ENCODE measurements at places on chromosomes 5 and 9.

GRCh38 chr9:95266649-95267048 lies 50.9 kb downstream of the FANCC start:
- DNase-seq = no peak

DNA sequence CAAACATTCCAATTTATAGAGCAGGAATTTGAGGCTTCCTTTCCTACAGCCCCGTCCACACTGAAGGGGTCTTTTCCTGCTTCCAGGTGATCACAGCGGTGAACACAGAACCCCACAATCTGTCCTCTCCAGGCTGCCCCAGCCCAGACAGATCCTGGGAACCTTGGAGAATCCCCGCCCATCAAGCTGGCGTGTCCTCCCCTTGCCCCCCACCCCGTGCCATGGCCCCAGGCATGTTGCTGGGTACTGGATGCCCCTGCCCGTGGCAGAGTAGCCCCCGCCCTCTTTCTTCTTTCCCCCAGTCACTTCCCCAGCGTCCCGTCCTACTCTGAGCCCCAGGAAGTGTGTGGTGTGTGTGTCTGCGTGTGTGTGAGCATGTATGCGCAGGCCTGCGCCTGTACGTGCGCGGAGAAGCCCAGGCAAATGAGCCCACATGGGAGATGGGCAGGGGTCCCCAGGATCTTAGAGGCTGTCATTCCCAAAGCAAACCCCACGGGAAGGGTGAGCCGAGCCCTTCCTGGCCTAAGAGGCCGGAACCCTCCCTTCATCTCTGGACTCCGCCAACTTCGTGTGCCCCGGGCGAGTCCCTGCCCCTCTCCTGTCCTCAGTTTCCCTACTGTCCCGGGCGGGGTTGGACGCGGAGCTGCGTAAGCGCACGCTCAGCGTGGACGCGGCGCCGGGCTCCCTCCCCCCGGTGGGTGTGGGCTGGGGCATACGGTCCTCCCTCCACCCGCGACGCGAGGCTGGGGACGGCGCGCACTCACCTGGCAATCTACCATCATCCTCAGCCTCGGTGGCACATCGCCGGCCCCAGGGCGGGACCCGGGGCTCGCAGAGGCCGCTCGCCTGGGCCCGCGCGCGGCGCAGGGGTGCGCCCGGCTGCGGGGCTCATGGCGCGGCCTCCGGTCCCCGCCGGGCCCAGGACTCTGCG lies 15.2 kb downstream of the GBGT1 start:
- DNase-seq = no peak

DNA sequence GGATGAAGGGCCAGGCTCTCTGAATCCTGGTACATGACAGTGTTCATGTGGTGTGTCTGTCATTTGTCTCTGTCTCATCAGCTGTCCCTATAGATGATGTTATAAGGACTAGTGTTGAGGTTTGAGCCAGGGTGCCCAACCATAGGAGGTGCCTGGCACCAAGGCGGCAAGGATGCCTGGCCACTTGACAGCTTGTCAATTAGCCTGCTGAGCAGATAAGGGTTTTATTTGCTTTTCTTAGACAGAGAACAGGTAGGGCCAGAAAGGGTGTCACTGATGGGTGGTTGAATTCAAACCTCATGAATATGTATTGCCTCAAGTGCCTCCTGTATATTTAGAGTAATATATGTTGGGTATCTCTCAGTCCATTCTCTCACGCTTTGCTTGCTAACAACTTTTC lies 30.1 kb upstream of the AUH start:
- DNase-seq = no peak

DNA sequence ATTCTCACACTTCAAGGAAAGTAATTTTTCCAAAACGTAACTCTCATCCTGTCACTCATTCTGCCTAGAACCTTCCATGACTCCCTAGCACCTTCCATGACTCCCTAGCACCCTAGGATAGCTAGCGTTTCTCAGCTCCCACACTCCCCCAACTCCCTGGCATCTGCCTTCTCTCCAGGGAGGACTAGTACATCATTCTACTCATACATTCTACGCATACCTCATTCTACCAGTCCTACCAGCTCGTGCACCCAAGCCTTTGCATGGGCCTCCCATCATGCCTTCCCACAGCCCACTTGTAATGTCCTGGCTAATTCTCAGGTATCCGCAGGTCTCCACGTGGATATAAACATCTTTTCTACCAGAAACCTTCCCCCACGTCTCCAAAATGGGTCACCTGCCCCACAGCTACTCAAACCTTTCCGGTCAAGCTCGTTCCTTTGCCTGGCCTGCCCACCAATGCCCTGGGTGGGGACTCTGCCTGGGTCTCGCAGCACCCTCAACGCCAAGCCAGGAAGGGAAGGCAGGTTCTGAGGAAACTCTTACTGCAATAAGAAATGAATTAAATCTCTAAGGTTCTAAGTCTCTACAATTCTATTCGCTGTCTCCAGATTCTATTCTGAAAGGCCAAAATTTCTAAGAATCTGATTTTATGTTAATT lies 930 bp downstream of the ANKS6 start:
- DNase-seq = no peak

- no peak for DNase-seq
Observed at GRCh38 chr9:17905366-17905765, 326.5 kb downstream of the SH3GL2 start.

GRCh38 chr5:366541-367357 lies 45.2 kb downstream of the AHRR start:
- no peak for DNase-seq

- DNase-seq = no peak
Observed at GRCh38 chr5:5795074-5795771, 372.7 kb downstream of the ICE1 start.

DNA sequence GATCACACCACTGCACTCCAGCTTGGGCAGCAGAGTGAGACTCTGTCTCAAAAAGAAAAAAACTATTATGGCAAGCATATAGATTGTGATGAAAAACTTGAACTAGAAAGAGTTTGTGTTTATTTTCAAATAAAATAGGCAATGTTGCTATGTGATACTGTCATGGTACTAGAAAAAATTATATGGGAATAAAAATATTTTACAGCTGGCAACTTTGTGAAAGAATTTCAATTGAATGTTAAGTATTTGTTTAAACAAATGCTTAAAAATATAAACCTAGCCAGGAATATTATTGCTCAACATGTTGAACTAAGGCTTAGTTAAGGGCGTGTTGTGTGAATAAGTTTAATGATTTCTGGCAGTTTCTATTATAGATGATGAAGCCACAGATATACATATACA lies 31.7 kb downstream of the HSDL2 start:
- peak; percentile 6 for DNase-seq

DNA sequence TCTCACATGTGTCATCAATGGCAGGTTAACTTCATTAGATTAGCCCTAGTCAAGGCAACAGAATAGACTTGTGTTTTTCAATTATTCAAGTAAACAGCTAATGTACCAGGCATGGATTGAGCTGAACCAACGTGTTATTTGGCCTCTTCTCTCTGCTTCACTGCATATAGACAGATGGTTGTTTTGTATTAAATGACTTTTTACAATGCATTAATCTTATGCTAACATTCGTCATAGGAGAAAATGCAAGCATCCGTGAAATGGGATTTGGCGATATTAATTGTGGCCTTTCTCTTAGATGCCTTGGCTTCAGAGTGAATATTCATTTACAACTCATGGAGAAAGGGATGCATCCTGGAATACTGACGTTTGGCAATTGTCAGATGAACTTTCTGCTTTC lies 208.0 kb downstream of the KCTD16 start:
- no peak for DNase-seq

- no peak for DNase-seq
Observed at GRCh38 chr9:16307626-16308195, 562.8 kb downstream of the BNC2 start.

- no peak for DNase-seq
Observed at GRCh38 chr9:103627731-103628130, 466.4 kb upstream of the SMC2 start.

DNA sequence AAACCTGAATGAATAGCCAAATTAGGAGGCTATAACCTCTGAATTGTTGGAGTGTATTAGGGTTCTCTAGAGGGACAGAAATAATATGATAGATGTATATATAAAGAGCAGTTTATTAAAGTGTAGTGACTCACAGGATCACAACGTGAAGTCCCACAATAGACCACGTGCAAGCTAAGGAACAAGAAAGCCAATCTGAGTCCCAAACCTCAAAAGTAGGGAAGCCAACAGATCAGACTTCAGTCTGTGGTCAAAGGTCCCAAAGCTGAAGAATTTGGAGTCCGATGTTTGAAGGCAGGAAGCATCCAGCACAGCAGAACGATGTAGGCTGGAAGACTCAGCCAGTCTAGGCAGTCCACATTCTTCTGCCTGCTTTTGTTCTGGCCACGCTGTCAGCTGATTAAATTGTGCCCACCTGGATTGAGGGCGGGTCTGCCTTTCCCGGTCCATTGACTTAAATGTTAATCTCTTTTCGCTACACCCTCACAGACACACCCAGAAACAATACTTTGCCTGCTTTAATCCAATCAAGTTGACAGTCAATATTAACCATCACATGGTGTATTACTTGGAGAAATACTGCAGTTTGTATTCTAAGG lies 550.6 kb downstream of the CDH10 start:
- DNase-seq = no peak

DNA sequence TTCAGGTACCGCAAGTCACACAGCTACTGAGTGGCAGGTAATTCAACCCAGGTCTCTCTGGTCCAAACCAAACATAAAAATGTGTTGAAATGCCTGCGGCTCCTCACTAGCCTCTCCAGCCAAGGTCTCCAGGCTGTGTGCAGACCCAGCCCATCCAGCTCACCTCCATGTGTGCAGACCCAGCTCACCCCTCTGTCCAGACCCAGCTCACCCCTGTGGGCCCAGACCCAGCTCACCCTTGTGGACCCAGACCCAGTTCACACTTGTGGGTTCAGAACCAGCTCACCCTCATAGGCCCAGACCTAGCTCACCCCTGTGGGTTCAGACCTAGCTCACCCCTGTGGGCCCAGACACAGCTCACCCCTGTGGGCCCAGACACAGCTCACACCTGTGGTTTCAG lies 188.0 kb upstream of the ADCY2 start:
- DNase-seq = no peak

- no peak for DNase-seq
Observed at GRCh38 chr9:123925819-123926218, 4.1 kb downstream of the DENND1A start.

GRCh38 chr9:74653410-74654080 lies 156.4 kb downstream of the RORB start:
- no peak for DNase-seq

DNA sequence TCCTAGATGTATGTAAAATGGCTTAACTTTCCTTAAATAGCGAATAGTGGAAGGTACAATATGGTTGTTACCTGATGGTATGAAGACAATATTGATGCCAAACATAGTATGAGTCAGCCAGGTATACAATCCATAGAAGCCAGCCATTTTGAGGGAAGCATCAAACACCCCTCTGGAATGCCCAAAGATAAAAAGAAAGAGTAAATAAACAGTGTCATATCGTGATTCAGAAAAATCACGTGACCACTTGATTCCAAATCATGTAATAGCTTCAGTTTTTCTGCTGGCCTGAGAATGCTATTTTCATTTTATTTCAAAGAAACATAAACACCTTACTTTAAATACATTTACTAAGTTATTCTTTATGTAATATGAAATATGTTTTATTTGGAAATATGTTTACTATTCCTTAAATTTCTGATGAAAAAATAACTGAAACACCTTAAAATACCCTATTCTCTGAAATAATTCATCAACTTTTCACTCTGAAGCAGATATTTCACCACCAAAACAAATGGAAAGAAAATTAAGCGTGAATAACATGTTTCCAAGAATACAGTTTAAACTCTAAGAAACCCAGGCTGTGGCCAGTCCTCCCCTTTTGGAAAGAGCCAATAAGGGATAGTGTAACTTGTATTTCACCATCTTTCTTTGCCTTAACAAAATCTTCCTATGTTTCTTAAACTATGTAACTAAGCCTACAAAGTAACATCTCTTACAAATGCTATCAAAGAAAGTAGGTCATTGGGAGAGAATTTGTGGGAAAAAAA lies 24.8 kb upstream of the CTNNAL1 start:
- DNase-seq = no peak

- no peak for DNase-seq
Observed at GRCh38 chr9:3397766-3398165, 128.0 kb downstream of the RFX3 start.
